ENCODE measurements at places on chromosomes 12 and 14. TPM values are rescaled to one million over a fixed set of nuclear protein-coding genes. Genes with fewer than 3 reads are reported as not detected.

The OLR1 gene
- total RNA-seq: 11.3 TPM

The NRDE2 gene
- 21.0 TPM for total RNA-seq

The ARID4A gene
- total RNA-seq: 49.3 TPM

The AQP2 gene
- total RNA-seq: not detected

The DLK1 gene
- total RNA-seq: 9.9 TPM

The TEAD4 gene
- total RNA-seq: 7.1 TPM

The INSM2 gene
- 0.12 TPM for total RNA-seq

The IGFBP6 gene
- 16.0 TPM for total RNA-seq

The ADAM20 gene
- 0.86 TPM for total RNA-seq

The TIMELESS gene
- total RNA-seq: 11.2 TPM

The WNT1 gene
- total RNA-seq: 0.20 TPM

The SERPINA12 gene
- total RNA-seq: not detected

The OR6C74 gene
- not detected for total RNA-seq

The CABP1 gene
- 0.58 TPM for total RNA-seq

The ZNF385A gene
- 7.6 TPM for total RNA-seq

The DHRS1 gene
- 24.0 TPM for total RNA-seq

The SSPN gene
- 11.4 TPM for total RNA-seq

The KRT71 gene
- total RNA-seq: not detected

The XPOT gene
- 46.1 TPM for total RNA-seq

The OR10A7 gene
- total RNA-seq: not detected

The KRT7 gene
- 1,411 TPM for total RNA-seq

The POLE gene
- total RNA-seq: 28.7 TPM

The B4GALNT1 gene
- 0.51 TPM for total RNA-seq

The BLOC1S1 gene
- 53.9 TPM for total RNA-seq

The KCNK10 gene
- total RNA-seq: not detected

The TGM1 gene
- 1.9 TPM for total RNA-seq

The GALNT4 gene
- 9.6 TPM for total RNA-seq

The KRT8 gene
- total RNA-seq: 639 TPM

Measured in lung (tissue), 17 donors.